ENCODE measurements at places on chromosomes 6 and 20.

GRCh38 chr6:167151648-167152047 is 6.1 kb downstream of the GPR31 start:
- no peak for DNase-seq

DNA sequence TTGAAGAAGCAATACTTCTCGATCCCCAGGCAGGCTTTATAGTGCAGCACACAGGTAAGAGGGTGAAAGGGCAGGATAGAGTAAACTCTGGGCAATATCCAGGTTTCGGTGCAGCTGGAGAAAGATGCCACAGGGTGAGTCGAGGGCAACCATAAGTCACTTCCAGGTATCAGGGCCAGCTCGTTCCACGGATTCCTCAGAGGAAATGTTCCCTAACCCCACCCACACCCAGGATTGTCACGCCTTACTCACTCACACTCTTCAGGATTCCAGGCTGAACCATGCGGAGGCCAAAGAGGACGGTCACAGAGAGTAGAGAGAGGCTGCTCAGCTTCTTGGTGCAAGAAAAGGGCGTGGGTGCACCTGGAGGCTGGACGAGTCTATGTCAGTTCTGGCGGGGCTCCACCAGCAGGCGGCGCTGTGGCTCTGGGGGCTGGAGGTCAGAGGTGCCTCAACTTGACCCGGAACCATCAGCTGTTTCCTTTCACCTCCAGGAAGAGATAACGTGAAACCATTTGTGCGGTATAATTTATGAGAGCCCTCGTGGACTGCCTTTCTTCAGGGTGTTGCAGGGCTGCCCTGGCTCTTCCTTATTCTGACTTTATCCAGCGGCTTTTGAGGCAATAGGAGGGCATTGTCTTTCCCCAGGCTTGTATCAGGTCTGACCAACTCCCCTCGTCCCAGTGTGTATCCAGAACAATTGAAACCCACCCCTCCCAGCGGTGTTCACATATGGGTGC is 14.5 kb upstream of the WFDC12 start:
- DNase-seq: no peak

- DNase-seq: no peak
Observed at GRCh38 chr6:151167034-151167433, 72.7 kb upstream of the AKAP12 start.

DNA sequence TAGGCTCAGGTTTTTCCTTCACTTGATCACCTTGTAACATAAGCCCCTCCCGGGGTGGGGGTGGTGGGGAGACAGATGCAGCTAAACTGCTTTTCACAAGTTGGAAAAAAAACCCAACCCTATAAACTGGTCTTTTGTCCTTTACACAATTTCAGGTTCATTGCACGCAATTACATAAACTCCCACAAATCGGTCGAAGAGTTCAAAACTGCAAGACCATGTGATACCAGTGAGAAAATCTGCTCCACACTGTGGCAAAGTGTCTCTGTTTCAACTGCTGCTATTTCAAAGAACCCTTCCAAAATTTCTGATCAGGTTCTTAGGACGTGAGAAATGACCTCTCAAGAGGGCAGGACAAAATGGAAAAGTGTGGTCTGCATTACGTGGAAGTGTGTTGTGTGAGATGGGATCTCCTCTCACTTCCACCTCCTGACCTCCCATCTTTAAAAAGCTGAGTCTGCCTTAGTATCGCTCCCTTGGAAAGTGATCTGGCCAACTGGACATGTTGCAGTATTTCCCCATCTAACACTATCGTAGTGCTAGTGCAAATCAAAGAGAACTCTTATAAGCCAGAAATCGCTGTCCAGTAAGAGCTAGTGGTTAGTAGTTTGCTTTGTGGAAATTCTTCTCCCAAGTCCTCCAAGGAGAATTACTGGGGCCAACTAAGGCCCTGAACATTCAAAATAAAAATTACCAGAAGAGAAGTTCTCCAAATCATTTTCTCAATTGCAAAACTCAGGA is 60.1 kb downstream of the PRND start:
- no peak for DNase-seq

DNA sequence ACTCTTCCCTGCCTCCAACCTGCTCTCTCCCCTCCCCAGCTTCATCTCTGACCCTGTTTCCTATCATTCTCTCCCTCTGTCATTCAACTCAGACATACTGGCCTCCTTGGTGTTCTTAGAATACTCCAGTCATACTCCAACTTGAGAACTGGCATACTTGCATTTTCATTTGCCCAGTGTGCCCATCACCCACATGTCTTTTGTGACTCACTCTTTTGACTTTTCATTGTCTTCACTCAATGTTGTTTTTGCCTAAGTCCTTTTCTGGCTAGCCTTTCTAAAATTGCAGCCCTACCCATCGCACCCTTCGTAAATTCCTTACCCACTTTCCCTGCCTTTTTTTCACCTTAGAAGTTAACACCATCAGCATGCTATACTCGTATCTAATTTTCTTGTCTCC is 77.0 kb upstream of the CD2AP start:
- DNase-seq: no peak

DNA sequence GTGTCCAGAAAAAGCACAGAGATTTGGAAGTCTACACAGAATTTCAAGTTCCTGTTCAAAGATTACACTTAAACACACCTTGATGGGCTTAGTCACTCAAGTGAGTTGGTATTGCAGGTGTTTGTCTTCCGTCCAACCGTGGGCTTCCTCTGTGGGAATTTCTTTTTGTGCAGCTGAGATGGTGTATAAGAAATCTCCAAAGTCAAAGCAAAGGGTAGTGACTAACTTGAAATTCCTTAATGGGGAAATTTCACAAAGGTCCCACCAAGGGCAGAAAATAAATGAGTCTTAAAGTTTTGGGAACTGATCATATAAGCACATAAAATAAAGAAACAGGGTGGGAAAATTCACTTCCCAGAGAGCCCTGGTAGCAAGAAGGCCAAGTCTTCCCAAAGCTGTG is 102.0 kb upstream of the TNFAIP3 start:
- no peak for DNase-seq

DNA sequence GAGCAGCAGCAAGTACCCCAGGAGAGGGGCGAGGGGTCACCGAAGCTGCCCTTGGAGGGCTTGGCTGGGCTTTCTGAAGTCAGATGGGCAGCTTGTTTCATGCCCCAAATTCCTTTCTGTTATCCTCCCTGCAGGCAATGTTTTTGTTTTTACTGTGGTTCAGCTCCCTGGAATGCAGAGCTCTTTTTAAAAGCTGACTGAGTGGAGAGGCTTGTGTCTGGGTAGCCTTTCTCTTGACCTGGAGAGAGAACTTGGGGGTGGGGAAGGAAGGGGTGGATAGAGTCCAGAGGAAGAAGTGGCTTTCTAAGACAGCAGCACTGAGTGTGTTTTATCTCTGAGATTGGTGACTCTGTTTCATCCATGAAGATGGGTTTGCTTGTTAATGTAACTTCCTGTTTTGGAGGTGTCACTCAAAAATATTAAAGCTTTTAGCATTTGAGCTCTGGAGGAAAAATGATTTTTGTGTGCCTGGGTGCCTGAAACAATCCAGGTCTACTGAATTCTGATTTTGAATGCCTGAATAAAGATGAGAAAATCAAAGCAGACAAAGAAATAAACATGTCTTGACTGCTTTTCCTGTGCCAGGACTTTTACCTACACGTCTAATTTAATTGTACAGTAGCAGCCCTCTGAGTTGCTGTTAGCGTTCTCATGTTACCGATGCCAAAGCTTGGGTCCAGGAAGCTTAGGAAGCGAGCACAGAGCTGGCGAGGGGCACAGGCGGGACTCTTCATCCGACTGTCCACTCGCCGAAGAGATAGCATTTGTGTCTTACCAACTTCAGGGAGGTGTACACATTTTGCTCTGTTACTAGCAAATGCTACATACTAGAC is 78.2 kb upstream of the EEF1E1 start:
- no peak for DNase-seq

GRCh38 chr6:51585264-51585663 is 502.1 kb downstream of the PKHD1 start:
- no peak for DNase-seq

DNA sequence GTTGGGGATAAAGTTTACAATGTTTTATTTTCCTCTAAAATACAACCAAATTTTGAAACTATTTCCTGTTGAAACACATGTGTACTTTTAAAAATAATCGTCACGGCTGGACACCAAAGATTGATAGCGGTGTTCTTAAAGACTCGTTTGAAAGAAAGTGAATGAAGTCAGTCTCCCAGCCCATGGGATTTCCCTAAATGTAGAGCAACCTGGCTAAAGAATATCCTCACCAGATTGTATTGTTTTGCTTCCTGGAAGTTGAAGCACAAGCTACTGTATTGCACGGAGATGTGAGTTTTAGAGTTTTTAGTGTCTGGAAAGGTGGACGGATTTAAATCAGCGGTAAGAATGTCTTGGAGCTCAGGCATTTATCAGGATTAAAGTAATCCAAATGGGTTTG is 189.5 kb downstream of the THBS2 start:
- DNase-seq: no peak

- DNase-seq: no peak
Observed at GRCh38 chr6:141354191-141354955, 778.4 kb upstream of the GJE1 start.

GRCh38 chr6:113488812-113489685 is 368.1 kb upstream of the MARCKS start:
- no peak for DNase-seq

DNA sequence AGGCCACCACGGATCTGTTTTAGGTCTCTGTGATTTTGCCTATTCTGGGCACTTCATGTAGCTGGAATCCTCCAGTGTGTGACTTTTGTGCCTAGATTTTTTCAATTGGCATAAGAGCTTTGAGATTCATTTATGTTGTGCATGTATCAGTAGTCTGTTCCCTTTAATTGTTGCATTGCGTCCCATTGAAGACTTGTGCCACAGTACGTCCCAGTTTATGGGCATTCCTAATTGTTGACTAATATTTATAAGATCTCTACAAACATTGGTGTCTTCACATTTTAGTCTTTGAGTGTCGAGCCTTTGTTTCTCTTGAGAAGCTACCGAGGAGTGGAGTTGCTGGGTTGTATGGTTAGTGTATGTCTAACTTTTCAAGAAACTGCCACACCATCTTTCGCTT is 704 bp upstream of the FAM210B start:
- no peak for DNase-seq

GRCh38 chr6:127079681-127080080 is 38.8 kb upstream of the RSPO3 start:
- DNase-seq: no peak

DNA sequence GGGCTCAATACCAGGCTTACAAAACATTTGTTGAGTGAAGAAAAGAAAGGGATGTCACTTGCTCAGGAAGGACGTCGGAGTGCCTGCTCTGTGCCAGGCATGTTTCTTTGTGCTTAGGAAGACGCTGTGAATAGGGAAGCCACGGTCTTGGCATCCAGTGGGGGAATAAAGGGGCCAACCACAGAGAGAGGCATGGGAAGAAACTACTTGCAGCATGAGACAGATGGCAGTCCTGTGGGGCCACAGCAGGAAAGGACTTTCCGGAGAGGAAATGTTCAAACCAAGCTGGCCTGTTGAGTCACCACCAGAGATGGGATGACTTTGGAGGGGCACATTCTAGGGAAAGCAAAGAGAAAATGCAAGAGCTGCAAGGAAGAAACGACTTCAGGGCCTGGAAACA is 173.2 kb downstream of the CDH26 start:
- no peak for DNase-seq

GRCh38 chr6:111243095-111243494 is 155.8 kb downstream of the SLC16A10 start:
- no peak for DNase-seq

- no peak for DNase-seq
Observed at GRCh38 chr6:154086510-154086909, 47.5 kb downstream of the OPRM1 start.

GRCh38 chr6:15254070-15254975 is 8.5 kb downstream of the JARID2 start:
- no peak for DNase-seq

- DNase-seq: no peak
Observed at GRCh38 chr20:11080010-11080409, 406.2 kb upstream of the JAG1 start.

- no peak for DNase-seq
Observed at GRCh38 chr6:84553527-84553926, 210.9 kb downstream of the TBX18 start.

DNA sequence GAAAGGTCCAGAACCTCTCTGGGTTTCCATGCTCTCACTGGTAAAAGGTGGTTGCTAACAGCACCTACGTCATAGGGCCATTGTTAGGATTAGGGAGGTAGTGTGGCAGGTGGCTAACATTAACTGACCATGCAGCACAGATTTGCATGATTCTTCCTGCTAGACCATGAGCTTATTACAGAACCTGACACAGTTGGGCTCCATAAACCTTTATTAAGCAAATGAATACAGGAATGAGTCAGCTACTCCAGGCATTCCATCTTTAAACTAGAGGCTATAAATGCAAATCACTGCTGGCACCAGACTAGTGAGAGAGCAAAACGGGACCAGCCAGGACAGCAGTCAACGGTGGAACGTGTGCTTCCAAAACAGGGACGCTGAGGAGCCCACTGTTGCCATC is 440.1 kb downstream of the PTPRT start:
- DNase-seq: no peak

GRCh38 chr6:1809291-1809988 is 199.7 kb downstream of the FOXC1 start:
- DNase-seq: no peak

DNA sequence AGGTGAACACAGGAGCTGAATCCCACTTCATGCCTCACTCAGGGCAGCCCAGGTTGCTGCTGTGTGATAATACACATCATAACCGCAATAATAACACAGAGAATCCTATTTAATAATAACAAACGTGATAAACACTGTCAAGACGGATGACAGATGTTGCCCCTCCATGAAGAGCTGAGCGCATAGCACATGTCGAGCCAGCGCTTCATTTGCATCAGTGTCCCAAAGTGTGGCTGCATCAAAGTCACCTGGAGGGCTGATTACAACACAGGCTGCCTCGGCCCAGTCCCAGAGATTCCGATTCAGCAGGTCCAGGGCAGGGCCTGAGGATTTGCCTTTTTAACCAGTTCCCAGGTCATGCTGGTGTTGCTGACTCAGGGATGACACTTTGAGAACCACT is 198.5 kb downstream of the QKI start:
- DNase-seq: no peak

DNA sequence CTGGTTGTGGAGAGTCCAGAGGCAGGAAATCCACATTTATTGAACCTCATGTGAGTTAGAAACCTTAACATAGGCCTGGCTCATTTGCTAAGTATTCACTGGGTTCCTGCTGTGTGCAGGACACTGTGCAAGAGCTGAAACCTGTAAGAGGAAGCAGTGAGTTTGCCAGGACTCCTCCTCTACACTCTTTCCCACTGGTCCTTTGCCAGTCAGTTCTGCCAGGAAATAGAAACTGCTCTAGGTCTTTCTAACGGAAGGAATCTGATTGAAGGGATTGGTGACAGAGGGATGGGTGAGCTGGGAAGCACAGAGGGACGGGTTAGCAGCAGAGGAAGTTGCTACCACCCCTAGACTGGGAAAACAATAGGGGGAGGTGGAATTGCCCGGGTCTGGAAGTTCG is 234.2 kb upstream of the ECI2 start:
- no peak for DNase-seq

- DNase-seq: no peak
Observed at GRCh38 chr6:33886673-33887144, 82.9 kb upstream of the MLN start.

Data from activated naive CD4-positive, alpha-beta T cell (primary cell).